ENCODE measurements at places on chromosomes 1 and 21.

GRCh38 chr1:221309723-221310122, 430.5 kb downstream of the HLX start:
- no peak for DNase-seq

GRCh38 chr1:145716641-145717345, 2.5 kb upstream of the CD160 start:
- DNase-seq, result no peak

DNA sequence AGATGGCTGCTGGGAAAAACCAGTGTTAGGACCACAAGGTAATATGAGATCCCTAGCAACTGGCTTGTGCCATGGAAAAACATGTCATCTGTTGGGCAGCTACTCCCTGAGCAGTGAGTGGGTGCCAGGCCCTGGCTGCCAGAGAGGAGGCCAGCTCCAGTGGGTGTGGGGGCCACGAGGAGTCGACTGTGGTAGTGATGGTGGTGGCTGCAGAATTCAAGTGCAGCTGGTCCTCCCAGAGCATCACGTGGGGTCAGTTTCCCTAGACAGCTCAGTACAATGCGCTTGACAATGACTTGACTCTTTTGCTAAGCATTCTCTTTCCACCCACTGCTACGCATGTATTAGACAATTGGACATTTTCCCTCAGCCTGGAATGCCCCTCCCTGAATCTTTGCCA, 14.5 kb upstream of the CDC42 start:
- DNase-seq, result no peak

- no peak for DNase-seq
Measured at GRCh38 chr1:244104309-244105060, 53.4 kb downstream of the ZBTB18 start.

Data from T-helper 2 cell (primary cell).